ENCODE measurements at places on chromosomes 13 and 19.

DNA sequence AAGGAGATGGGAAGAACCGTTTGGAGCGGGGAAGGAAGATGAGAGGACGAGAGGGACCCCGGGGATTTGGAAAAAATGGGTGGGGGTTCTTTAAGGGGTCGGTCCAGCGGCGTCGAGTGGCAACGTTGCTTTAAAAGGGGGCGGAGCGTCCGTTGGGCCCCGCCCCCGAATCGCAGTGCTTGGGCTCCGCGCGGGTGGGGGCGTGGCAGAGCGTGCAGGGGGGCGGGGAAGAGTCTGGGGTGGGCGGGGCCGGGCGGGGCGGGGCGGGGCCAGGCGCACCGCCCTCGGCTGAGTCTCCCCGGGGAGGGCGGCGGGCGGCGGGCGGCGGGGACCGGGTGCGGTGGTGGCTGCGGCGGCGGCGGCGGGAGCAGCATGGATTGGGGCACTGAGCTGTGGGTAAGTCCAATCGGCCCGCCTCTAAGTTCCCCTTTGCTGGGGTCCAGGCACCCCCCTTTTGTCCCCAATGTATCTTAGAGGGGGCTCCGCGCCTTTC lies at the start of gene TRIP10:
Gene TRIP10 (plus strand): TSS at position 291 of the 493 bp plus-strand sequence. CDS start 82 bp downstream, at position 373.
- peak; percentile 75 for DNase-seq

DNA sequence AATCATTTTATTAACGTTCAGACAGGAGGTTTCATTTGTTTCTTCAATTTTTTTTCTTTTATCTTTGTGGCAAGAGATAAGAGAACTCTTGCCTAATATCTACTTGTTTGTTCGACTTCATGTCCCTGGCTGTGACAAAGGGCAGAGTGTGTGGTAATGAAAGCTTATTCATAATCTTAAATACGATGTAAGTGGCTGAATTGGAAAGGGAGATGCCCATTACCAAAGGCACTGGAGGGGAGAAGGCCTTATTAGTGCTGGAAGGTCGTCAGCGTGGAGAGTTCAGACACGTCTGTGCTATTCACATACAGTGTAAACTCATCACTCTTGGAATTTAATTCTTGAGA lies 54.0 kb downstream of the RFC3 start:
- no peak for DNase-seq

- DNase-seq: no peak
Observed at GRCh38 chr13:86946734-86947133, 724.4 kb upstream of the SLITRK5 start.

GRCh38 chr19:2627319-2627829 lies 75.1 kb downstream of the GNG7 start:
- peak; percentile 60 for DNase-seq

DNA sequence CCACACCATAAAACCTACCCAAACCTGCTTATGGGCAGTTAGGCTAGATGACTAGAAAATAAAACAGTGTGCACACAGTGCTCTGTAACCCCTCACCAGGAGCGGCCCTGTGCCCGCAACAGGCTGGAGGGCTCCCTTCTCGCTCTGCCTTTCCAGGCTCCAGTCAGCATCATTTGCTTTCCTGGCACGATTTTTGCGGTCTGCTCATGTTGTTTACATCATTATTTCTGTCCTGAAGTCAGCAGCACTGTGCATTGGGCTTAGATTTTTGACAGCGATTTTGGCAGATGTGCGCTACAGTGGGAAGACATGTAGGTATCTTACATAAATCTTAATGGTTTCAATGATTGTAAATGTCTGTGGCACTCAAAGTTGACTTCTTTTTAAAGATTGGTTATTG lies 344.0 kb downstream of the MTUS2 start:
- DNase-seq: no peak

- no peak for DNase-seq
Observed at GRCh38 chr19:44876930-44877535, 14.0 kb upstream of the TOMM40 start.

GRCh38 chr13:54705738-54706137 lies 1677.1 kb downstream of the OLFM4 start:
- no peak for DNase-seq

DNA sequence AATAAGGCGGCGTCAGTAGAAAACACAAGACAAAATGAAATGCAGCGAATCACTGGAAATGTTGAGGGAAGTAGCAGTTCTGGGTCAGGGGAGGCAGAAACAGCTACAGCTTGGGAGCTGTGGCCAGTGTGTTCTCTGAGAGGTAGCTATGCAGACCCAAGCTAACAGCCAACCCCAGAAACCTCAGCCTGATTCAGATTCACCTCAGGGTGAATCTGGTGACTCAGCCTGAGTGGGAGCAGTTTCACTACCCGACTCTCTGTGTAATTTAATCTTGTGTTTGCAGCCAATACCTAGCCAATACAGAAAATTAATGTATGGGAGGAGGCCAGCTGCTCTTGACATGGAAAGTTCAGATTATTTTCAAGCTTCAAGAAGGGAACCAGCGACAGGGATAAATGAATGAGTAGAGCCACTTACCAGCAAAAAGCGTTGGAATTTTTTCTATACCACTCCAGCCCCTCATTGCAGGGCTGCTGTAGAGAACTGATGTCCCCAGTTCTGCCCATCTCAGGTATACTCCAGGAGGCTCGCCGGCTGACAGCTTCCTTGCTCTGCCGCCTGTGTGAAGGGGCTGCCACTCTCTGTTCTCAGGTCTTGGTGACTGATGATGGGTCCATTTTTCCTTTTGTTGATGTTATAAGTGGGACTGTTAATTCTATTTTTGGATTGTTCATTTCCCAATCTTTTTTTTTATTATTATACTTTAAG lies 8.9 kb downstream of the IGFL3 start:
- DNase-seq: no peak

GRCh38 chr13:24627090-24627714 lies 53.0 kb upstream of the ATP12A start:
- no peak for DNase-seq

GRCh38 chr13:73336773-73337172 lies 278.0 kb downstream of the KLF5 start:
- no peak for DNase-seq

DNA sequence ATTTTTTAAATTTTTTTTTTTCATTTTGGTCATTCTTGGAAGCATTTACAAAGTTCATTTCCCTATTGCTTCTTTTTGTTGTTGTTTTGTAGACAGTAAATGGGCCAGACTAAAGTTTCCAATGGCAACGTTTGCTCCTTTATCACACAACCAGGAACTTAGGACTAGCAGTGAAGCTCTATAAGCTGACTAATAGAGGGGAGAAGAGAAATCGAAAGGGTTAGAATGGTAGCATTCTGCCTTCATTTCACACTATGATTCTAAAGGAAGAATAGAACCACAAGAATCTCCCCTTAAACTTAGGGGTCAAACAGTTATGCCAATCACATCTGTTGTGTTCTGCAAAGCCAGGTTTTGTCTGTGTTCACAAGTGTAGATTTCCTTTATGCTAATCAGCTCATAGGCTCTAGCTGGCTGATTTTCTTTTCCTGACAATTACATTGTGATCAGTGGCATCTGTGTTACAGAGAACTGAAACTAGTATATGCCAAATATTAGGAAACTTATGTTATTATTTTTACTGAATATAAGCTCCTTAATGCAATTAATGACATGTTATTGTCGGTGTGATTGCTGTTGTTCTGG lies 467.3 kb downstream of the DACH1 start:
- DNase-seq: no peak

DNA sequence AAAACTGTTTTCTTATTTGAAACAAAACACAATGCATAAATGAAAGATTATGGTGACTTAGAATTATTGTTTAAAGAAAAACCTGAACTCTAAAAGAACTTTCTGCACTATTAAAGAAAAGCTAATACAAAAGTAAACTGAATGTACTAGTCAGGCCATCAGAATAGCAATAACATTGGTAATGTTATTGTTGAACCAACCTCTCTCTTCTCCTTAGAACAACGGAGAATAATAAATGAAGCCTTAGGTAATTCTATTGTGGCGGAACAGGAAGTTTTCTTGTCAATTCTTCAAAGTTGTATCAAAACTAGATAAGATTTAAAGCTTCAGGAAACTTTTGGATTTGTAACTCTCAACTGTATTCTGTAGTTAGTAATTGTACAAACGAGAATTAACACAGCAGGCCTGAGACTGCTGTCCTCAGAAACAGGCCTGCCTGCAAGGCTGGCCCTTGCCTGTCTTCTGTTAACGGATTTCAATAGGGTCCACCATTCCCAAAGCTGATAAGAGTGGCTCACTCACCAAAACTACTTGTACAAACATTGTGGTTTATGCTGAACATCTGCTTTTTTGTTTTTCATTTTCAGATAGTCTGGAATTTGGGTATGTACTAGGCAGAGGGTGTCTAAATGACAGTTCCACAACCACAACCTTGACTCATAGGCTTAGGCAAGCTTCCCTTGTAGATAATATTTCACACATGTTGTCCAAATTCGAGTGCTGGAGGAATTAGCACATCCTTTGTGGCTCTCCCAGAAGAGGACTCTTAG lies 825.8 kb downstream of the GPC5 start:
- DNase-seq: no peak

- no peak for DNase-seq
Observed at GRCh38 chr19:34480971-34481841, at the start of gene WTIP. Gene WTIP, plus strand, starts transcription at chr19:34481758. Its CDS starts 217 bp downstream, at chr19:34481975.

DNA sequence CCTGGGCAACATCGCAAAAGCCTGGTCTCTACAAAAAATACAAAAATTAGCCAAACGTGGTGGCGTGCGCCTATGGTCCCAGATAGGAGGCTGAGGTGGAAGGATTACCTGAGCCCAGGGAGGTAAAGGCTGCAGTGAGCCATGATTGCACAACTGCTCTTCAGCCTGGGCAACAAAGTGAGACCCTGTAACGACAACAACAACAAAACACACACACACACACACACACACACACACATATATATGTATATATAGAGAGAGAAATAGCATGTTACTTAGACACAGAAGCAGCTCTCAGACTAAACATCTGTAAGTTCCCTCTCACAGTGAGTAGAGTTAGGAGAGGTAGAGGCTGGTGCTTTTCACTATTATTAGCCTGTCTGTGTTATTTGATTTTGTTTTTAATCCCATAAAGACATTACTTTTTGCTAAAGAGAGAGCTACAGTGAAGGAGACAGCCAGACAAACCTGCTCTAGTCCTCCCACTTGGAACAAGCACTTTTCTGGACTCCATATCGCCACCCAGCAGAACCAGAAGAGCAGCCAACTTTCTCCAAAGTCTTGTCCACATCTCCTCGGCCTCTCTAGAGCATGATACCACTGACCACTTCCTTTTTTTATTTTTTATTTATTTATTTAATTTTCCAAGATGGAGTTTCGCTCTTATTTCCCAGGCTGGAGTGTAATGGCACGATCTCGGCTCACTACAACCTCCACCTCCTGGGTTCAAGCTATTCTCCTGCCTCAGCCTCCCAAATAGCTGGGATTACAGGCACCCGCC lies 2.8 kb upstream of the LIN7B start:
- DNase-seq: no peak

- DNase-seq: no peak
Observed at GRCh38 chr19:58556622-58557220, 1.7 kb downstream of the UBE2M start.

GRCh38 chr13:25771641-25772478 lies 280.0 kb downstream of the SHISA2 start:
- DNase-seq: no peak

GRCh38 chr13:99150575-99151361 lies 49.9 kb upstream of the UBAC2 start:
- no peak for DNase-seq

DNA sequence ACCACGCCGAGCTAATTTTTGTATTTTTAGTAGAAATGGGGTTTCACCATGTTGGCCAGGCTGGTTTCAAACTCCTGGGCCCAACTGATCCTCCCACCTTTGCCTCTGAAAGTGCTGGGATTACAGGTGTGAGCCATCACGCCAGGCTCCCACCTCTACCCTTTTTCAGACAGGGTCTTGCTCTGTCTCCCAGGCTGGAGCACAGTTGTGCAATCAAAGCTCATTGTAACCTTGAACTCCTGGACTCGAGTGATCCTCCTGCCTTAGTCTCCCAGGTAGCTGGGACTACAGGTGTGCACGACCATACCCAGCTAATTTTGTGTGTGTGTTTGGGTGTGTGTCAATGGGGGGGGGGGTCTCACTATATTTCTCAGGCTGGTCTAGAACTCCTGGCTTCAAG lies 1.7 kb downstream of the RASGRP4 start:
- DNase-seq: no peak

- peak; percentile 59 for DNase-seq
Observed at GRCh38 chr19:47247308-47247990, 8.9 kb upstream of the CCDC9 start.

- DNase-seq: no peak
Observed at GRCh38 chr19:2619076-2619475, 83.4 kb downstream of the GNG7 start.

- no peak for DNase-seq
Observed at GRCh38 chr13:30135351-30135750, 172.0 kb downstream of the KATNAL1 start.

DNA sequence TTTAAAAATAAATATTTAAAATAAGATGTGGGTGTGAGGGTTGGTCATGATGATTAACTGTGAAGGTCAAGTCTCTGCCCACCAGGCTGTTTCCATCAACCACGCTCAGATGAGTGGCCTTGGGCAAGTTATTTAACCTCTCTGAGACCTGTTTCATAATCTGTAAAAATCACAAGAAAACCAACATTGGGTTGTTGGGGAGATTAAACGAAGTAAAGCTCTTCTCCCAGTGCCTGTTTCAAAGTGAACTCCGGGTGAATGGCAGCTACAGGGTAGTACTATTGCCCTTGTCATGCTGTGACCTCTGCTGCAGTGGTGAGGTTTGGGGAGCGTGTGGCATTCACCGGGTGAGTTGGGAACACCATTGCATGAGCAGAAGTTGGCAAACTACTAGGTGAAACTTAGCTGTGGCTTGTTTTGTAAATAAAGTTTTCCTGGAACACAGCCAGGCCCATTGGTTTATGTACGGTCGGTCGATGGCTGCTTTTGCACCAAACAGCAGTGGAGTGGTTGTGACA lies 153.2 kb downstream of the USP12 start:
- no peak for DNase-seq

GRCh38 chr13:113665597-113666328 lies 1.3 kb upstream of the GRK1 start:
- no peak for DNase-seq

- no peak for DNase-seq
Observed at GRCh38 chr19:34713262-34713637, 20.8 kb upstream of the ZNF181 start.

DNA sequence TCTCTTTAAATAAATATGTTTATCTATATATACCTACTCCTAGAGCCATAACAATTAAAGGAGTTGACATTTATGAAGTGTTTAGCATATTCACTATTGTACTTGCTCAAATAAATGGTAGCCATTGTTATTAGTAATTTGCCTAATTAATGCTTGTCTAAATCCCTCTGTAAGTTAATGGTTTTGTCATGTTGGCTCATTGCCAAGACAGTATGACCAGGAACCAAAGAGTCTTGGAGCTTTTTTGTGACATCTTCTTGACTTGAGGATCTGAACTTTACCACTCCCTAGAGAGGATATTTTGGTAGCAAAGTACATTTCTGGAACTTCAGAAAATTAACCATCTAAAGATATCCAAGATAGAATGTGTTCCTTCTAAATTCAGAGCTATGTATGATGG lies 15.5 kb downstream of the FRY start:
- no peak for DNase-seq

Measured in pons (tissue), 1 donor.